Mesenteric fat pad (tissue), 1 donor: ENCODE measurements at places on chromosomes 1 and 21. TPM values are rescaled to one million over a fixed set of nuclear protein-coding genes. Genes with fewer than 3 reads are reported as not detected.

DNA sequence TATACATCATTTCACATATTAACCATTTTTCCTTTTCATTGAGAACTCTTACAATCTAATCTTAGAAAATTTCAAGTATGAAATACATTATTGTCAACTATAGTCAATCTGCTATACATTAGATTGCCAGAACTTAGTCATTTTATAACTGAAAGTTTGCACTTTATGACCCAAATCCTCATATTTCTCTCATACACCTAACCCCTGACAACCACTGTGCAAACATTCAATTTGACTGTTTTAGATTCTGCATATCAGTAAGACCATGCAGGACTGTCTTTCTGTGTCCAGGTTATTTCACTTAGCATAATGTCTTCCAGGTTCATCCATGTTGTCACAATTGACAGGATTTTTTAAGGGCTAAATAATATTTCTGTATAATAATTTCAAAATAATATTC lies 1299.0 kb upstream of the B3GALT2 start:
- no peak for DNase-seq

GRCh38 chr1:74713849-74714248 lies 19.0 kb downstream of the CRYZ start:
- DNase-seq = no peak

DNA sequence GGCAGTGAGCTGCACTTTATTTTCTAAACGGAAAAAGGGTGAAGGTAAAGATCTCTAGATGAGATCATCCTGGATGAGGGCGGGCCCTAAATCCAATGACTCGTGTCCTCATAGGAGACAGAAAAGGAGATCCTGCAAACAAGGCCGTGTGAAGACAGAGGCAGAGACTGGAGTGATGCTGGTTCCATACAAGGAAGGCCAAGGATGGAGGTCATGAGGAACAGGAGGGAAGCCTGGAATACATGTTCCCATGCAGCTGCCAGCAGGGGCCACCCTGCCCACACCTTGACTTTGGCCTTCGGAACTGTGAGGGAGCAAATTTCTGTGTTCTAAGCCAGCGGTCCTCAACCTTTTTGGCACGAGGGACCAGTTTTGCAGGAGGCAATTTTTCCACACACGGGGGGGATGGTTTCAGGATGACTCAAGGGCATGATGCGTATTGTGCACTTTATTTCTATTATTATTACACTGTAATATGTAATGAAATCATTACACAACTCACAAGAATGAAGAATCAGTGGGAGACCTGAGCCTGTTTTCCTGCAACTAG lies 94.3 kb downstream of the PSMG1 start:
- DNase-seq = no peak

The CD244 gene
- total RNA-seq = 0.39 TPM

The ADGRL4 gene
- 81.8 TPM for total RNA-seq
